ENCODE measurements at places on chromosomes 5 and 9.

GRCh38 chr5:114438471-114438870, 76.6 kb downstream of the KCNN2 start:
- no peak for DNase-seq

DNA sequence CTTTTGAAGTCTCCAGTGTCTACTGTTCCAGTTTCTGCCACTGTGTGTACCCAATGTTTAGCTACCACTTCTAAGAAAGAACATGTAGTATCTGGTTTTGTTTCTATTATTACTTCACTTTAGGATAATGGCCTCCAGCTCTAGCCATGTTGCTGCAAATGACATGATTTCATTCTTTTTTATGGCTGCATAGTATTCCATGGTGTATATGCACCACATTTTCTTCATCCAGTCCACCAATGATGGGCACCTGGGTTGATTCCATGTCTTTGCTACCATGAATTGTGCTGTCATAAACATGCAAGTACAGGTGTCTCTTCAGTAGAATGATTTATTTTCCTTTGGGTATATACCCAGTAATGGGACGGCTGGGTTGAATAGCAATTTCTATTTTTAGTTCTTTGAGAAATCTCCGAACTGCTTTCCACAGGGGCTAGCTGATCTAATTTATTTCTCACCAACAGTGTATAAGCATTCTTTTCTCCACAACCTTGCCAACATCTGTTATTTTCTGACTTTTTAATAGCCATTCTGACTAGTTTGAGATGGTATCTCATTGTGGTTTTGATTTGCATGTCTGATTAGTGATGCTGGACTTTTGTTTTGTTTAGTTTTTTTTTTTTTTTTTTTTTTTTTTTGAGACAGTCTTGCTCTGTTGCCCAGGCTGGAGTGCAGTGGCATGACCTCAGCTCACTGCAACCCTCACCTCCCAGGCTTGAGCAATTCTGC, 68.9 kb downstream of the WDR41 start:
- DNase-seq = no peak

DNA sequence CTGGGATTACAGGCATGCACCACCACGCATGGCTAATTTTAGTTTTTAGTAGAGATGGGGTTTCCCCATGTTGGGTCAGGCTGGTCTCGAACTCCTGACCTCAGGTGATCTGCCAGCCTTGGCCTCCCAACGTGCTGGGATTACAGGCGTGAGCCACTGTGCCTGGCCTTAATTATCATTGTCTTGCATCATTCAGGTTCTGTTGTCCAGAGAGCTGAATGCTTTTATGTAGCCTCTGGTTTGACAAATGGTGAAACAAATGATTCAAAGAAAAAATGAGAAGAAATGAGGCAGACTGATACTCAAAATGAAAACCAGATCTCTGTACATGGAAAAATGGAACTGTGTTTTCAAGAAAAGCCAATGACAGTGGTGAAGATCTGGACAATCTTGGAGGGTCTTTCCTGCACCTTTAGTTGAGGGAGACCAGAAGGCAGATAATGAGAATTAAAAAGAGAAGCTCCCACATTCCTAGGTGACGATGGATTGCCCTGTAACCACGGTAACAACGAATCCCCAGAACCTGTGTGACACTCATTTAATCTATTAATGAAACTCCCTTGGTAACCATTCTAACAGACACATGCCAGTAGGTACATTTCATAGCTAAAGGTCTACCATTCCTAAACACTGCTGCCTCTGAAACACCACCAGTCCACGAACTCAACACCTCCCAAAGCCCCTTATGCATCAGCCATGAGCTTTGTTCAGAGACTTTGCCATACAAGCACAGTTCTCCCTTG, 1.6 kb downstream of the TEX48 start:
- no peak for DNase-seq

GRCh38 chr9:97406620-97407177, 5.2 kb upstream of the TDRD7 start:
- no peak for DNase-seq

DNA sequence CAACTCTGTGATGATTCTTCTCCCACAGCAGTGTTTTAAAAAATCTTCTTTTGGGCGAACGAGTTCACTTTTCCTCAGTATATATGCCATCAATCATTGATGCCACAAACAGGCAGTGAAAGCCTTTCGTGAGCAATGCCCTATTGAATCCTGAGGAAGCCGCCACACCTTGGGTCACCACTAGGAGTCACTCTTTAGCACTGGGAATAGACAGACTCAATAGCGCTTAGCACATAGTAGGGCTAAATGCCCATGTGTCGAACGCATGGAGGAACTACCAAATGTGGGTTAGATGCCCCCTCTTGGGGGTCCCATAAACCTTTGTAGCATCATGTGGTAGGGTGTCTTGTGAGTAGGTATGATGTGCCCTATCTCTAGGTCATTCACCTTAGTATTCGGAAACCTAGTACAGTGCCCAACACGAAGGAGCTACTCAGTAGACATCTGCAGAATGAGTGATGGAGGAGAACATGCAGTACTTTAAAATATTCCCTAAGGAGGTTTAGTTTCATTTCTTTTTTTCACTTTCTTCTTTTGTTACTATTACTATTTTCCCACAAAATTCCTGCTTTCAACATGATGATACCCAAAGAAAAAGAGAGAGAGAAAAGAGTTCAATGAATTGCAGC, 603.7 kb downstream of the BNC2 start:
- no peak for DNase-seq

GRCh38 chr5:1167728-1168709, 33.4 kb upstream of the SLC6A19 start:
- no peak for DNase-seq

GRCh38 chr5:161058781-161059180, 206.8 kb upstream of the ATP10B start:
- no peak for DNase-seq

DNA sequence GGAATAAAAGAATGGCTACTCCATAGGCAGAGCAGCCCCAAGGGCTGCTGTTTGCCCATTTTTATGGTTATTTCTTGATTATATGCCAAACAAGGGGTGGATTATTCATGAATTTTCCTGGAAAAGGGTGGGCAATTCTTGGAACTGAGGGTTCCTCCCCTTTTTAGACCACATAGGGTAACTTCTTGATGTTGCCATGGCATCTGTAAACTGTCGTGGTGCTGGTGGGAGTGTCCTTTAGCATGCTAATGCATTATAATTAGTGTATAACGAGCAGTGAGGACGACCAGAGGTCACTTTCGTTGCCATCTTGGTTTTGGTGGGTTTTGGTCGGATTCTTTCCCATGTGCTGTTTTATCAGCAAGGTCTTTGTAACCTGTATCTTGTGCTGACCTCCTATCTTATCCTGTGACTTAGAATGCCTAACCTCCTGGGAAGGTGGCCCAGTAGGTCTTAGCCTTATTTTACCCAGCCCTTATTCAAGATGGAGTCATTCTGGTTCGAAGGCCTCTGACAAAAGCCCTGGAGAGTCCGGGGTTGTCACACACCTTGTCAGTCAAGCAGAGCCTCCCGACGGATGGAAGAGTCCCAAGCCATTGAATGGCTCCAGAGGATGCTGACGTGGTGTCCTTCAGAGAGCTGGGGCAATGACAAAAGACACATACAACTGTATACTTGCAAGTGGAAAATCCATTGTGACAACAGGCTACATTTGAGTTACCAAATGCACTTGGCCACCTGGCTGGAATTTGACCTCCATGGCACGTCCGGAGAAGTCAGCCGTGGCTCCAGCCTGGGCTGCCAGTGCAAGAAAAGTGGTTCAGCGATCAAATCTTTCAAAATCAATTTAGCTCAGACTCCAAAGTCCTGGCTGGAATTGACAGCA, 67.1 kb upstream of the CLINT1 start:
- DNase-seq = no peak

GRCh38 chr9:136053757-136054142, 41.3 kb downstream of the NACC2 start:
- no peak for DNase-seq

DNA sequence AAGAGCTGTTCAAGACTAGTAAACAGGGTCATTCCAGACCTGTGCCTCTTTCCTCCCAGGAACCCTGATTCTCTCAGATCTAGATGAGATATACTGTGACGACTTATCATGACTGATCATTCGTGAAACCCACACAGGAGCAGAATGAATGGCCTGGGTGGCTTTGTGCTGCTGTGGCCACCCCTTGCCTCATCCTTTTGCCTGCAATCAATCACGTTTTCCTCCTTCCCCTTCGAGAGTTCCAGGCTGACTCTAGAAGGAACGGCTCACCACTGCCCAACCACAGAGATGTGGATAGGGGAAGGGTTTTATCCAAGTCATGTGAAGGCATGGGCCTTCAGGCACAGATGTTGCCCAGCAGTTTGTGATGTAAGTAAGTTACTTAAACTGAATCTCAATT, 5.8 kb downstream of the ANXA6 start:
- DNase-seq = no peak

- no peak for DNase-seq
Measured at GRCh38 chr5:167057665-167058064, 1233.8 kb upstream of the WWC1 start.

DNA sequence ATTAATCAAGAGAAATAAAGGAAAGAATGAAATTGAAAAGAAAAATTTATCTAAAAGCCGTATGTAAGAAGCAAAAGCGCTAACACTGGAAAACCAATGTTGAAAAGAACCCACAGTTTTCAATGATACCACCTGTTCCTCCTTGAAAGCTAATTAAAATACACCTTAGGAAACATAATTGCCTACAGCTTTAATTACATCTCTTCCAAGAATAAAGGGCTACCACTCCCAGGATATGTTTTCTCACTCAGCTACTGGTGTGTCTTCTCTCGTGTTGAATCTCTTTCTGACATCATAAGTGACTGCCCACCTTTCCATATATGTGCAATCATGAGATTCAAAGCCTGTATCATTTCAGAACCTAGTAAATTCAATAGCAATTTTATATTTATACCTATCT, 880.6 kb upstream of the DMAC1 start:
- no peak for DNase-seq

GRCh38 chr5:138647261-138647788, 72.1 kb upstream of the HSPA9 start:
- DNase-seq = no peak

GRCh38 chr5:7667216-7667767, 183.6 kb downstream of the CFAP90 start:
- DNase-seq = no peak

DNA sequence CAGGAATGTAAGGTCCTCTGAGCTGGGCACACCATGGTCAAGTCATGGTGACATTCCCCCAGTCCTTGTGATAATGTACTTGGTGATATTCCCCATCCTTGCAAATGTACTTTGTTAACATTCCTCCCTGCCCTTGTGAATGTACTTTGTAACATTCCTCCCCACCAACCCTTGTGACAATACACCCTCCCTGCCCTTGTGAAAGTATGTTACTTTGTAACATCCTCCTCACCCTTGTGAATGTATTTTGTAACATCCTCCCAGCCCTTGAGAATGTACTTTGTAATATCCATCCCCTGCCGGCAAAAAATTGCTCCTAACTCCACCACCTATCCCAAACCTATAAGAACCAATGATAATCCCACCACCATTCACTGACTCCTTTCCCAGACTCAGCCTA, 53.3 kb downstream of the RAPGEF6 start:
- no peak for DNase-seq

GRCh38 chr9:88802533-88802932, 188.7 kb upstream of the S1PR3 start:
- no peak for DNase-seq

- no peak for DNase-seq
Measured at GRCh38 chr9:82308836-82309235, 320.3 kb downstream of the SPATA31D1 start.

- DNase-seq = no peak
Measured at GRCh38 chr5:40853632-40854192, 12.5 kb downstream of the CARD6 start.

DNA sequence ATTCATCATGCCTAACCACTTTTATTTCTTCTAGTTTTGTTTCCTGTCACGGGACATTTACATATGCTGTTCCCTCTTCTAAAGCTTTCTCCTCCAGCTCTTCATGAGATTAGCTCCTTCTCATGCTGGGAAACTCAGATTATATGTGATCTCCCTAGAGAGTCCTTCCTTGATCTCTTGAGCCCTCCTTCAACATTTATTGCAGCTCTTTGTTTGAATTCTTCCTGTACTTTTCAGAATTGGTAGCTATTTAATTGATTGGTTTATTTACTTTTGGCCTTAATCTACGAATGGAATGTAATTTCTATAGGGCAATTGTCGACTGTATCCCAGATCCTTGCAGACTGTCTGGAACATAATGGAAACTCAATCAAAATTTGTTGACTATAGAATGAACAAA, 9.7 kb upstream of the TRPM3 start:
- DNase-seq = no peak

- DNase-seq = no peak
Measured at GRCh38 chr9:90271707-90272106, 370.9 kb downstream of the DIRAS2 start.

DNA sequence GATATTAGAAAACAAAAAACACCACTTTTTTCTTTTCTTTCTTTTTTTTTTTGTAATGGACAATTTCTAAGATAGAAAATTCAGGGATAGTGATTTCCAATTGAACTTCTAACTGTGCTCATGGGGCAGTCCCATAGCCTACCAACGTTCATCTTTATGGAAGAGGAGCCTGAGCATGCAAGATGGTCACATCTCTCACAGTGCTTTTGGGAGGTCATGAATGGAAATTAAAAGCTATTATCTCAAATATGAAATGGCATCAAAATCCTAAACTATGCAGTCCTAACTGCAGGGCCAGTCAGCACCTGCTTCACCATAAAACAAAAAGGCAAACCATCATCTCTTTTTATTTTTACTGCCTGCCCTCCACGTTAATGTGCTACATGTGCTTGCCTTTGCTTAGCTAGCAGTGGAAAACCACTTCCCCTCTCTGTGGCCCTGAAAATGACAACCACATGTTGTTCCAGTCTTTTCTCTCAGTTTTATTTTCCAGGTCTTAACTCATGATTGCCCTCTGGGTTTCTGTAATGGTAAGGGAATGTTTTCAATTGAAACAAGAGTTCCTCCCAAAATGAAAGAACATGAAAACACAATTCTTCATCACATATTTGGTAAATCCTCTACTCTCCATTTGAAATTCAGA, 16.7 kb downstream of the IFNB1 start:
- DNase-seq = no peak

- DNase-seq = no peak
Measured at GRCh38 chr5:53512539-53512938, 32.1 kb downstream of the FST start.

DNA sequence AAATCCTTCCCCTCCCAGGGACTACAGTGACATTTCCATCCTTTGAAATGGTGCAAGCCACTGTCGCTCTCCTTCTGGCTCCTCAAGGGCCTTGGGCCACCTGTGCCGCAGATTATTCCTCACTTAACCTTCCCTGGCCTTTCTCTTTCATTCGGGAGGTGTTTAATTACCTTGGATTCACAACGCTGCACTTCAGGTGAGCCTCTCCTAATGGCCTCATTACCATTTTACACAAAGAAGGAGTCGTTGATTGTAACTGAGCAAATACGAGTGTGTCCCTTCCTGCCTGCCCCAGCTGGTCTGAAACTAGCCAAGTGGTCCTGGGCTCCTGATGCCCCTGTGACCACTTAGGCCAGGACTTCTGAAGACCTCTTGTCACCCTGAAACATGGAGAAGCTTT, 205.0 kb downstream of the CRB2 start:
- DNase-seq = no peak

- DNase-seq = no peak
Measured at GRCh38 chr9:93223260-93224180, 39.6 kb downstream of the WNK2 start.

GRCh38 chr9:33273972-33274328, 9.1 kb downstream of the CHMP5 start:
- DNase-seq = no peak

Data from thoracic aorta (tissue), 2 donors.